Motor neuron (in vitro differentiated cells): ENCODE measurements at places on chromosomes 7 and 10. TPM values are rescaled to one million over a fixed set of nuclear protein-coding genes. Genes with fewer than 3 reads are reported as not detected.

- peak; percentile 77 for ATAC-seq
Measured at GRCh38 chr7:7761974-7762779, 43.8 kb upstream of the RPA3 start.

GRCh38 chr7:12389089-12389700 is 14.5 kb downstream of the VWDE start:
- no peak for ATAC-seq

GRCh38 chr10:11533328-11533781 is 78.1 kb downstream of the USP6NL start:
- ATAC-seq = peak; percentile 44

The NOC3L gene
- total RNA-seq = 35.9 and 36.3 TPM in 2 replicates

DNA sequence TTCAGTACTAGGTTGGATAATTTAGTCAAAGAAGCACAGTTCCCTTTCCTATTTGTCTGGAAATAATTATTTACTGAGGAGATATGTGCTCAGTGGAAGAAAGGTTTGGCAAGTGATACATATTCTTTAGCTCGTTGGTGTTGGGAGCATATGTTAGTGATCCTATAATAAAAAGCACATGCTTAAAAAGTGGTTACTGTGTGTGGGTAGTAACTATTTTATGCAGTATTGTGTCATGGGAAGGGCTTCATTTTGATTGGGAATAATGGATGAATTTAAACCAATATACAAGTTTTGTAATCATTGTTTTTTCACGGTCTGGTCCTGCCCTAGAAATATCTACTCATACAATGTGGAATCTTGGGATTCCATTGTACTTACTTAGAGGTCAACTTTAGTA is 188.7 kb upstream of the PPP1R3A start:
- no peak for ATAC-seq

DNA sequence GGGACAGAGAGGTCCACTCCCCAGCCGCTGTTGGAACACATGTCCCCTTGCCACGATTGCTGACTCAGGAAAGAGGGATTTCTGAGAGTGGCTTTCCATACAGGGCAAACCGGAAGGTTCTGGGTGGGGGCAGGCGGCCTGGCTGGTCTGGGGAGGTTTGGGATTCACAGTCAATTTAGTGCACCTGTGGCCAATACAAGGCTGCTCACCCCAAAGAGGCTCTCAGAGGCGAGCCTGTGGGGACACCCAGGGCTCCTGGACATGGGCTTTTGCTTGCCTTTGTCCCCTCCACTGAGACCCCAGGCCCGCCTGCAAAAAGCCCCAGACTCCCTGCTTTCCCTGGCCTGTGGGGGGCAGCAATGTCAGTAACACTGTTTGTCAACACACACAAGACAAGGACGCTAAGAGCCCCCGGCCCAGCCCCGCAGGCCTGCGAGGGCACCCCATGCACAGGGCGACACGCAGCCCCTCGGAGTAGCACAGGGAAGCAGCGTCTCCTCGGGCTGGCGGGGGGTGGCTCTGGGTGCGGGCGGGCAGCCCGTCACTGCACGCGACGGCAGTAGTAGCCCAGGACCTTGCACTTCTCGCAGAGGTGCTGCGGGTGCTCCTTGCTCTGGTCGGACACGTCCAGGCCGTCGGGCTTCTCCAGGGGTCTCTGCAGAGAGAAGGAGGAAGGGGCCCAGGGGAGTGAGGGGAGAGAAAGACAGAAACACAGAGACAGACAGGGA is 38.7 kb downstream of the PPIF start:
- no peak for ATAC-seq

- ATAC-seq = no peak
Measured at GRCh38 chr10:14456870-14457266, 126.1 kb upstream of the FRMD4A start.

The C7orf57 gene
- total RNA-seq = not detected in 2 replicates

- no peak for ATAC-seq
Measured at GRCh38 chr10:17984056-17984455, 32.3 kb downstream of the SLC39A12 start.

GRCh38 chr7:44880317-44881018 is 4.9 kb downstream of the PURB start:
- ATAC-seq = no peak

DNA sequence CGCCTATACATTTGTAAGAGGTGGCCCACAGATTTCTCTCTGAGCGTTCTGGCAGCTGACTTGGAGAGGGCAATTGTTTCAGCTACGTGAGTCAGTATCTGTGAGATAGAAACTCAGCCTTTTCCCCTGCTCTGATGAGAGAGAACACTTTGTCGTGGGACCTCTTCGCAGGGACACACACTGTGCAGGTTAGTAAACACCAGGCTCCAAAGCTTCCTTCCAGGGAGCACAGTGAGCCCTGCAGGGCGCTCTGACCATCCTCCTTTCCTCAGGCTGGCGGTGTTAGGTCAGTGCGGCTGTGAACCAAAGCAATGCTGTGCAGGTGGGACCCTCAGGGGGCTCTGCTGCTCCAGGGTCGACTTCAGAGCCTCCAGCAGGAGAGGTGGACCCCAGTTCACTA is 152.2 kb upstream of the TCF7L2 start:
- no peak for ATAC-seq

The NXPH1 gene
- 3.0 and 4.1 TPM in 2 replicates for total RNA-seq

DNA sequence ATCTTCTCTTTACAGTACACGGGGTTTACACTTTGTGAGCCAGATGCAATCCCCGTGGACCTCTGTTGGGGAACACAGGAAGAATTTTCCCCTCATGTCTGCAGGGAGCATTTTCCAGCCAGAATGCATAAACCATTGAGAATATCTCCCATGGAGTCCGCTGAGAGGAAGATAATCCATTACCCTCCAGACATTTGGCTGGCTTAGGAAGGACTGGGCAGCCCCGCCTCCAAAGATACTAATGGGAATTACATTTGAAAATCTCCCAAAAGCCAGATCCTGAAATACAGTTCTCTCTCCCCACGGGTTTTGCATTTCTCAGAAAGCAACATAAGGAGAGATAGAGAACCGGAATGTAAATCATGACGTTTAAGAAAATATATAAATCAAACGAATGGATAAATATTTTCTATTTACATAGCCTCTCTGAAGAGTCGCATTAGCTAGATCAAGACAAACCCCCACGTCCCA is 53.5 kb downstream of the TRIL start:
- ATAC-seq = no peak

DNA sequence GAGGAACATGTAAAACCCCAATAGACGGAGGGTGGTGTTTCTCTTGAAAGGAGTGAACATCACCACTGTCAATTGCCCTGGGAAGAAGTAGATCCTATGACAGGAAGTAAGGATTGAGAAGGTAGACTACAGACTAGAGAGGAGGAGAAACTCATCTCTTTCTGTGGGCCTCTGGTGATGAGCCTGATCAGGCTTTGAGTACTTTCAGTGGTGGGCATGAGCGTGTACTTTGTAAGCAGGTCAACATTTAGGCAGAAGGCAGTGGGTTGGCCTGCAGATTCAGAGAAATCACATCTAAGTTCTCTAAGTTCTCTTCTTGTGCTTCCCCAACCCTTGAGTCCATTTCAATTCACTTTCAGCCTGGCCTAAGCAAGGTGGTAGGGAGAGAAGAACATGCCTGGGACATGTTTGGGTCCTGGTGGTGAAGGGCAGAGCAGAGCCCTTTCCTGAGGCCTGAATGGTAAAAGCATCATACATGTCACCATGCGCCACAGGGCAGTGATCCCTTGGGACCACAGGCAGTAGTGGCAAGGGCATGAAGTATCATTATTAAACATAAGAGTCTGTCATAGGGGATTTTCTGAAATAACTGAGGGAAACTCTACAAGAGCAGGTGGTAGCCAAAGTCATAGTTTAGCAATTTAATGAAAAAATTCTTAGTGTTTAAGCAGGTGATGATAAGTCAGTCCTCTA is 56.4 kb upstream of the ANKRD1 start:
- ATAC-seq = no peak

- ATAC-seq = no peak
Measured at GRCh38 chr7:24786941-24787340, 29.7 kb upstream of the GSDME start.

The KLF14 gene
- 0.14 and 0.30 TPM in 2 replicates for total RNA-seq

GRCh38 chr10:121152935-121153334 is 301.8 kb downstream of the WDR11 start:
- no peak for ATAC-seq

DNA sequence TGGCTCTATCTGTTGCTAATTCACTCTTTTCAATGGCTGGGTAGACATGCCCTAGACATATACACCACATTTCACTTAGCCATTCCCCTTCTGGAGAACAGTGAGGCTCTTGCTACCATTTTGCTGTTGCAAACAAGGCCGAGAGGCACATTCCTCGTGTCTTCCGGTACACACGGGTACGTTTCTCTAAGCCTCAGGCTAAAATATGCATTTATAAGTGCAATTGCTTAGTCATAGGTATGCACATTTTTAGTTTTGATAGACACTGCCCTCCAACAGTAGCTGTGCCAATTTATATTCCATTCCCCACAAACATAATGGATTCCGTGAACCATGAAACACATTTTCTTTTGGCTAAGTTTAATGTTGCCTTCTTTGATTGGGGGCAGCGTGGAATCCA is 13.2 kb downstream of the CHAT start:
- no peak for ATAC-seq

DNA sequence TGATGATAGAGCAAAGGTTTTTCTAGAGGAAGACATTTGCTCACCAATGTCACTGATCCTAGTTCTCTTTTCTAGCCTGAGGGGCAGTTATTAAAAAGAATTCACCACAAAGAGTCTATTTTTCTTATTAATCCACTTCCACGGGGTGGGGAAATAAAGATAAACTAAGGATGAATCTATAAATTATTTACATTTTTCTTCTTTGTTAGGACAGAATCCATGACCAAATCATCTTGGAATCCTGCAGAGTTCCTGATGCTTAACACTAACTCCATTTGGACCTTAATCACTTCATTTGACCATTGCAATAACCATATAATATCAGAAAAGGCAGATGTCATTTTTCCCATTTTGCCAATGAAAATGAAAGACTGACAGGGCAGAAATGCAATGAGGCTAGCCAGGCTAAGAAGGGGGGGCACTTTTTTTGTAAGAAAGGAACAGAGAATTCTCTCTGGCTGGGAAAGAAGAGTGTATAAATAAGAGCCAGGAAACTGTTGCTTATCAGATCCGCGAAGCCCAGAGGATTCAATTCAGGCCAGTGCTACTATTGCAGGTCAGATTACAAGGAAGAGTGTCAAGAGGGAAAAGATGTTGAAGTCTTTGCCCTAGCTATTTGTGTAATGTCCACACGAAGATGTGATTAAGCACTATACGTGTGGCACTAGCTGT is 433.2 kb downstream of the TNS3 start:
- ATAC-seq = no peak

DNA sequence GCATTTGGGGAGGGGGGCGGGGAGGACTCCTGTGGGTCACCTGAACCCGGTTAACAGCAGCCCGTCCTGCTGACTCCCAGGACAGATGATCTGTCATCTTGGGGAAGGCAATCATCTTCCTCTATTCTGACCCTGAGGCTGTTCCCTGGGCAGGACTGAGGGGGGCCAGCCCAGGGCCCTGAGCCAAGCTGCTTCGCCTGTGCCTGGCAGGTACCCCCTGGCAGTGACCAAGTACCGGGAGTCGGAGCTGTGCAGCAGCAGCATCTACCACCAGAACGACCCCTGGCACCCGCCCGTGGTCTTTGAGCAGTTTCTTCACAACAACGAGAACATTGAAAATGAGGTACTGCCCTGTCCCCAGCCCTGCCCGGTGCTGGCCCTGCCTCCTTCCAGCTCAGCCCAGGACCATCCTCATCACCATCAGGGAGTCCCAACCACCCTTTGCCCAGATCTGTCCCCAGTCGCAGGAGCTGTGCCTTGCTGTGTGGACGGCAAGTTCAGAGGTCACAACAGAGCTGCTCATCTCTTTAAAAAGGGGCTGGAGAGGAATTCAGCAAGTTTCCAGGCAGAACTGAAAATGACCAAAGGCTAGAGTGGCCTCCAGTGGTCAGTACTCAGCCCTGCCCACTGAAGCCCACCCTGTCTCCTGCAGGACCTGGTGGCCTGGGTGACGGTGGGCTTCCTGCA is 8.1 kb downstream of the AOC1 start:
- ATAC-seq = no peak

DNA sequence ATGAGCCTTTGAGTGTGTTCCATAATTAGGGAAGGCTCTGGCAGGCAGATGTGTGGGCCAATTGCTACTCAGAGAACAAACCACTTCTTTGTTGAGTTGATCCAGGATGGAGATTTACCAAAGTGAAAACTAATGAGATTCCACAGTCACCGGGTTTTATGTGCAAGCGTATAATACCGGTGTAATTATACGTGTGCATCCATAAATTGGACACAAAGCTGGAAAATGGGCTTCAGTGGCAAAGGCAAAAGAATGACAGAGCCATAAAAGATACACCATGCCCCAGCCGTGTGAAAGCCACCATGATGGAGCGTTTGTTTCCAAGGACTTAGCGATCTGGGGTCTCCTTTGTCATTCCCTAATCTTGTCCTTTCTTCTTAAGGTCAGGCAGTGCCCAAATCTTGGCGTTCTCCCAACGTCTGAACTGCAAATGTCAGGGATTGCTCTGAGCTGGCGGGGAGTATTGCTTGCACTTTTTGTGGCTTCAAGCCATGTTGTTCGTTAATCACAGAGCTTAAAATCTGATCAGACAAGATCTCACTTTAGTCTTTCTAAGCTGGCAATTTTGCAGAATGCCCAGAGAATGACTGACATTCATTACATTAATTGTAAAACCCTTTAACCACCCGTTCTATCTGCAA is 70.1 kb downstream of the NPTX2 start:
- no peak for ATAC-seq

GRCh38 chr7:45720989-45721388 is 146.8 kb downstream of the ADCY1 start:
- ATAC-seq = no peak

DNA sequence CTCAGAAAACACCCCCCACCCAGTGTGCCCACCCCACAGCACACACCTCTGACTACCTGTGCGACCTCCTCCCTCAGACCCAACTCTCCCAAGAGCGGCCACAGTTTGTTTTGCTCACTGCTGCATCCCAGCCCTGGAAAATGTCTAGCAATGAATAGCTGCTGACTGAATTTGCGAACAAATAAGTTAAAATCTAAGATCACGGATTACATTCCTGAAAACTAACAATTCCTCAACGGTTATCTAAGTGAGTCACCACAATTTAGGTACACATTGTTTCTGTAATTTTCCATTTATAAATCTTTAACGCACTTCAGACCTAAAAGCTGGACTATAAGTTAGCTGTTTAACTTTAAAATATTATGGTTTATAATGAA is 235.2 kb downstream of the ZMYND11 start:
- no peak for ATAC-seq

- ATAC-seq = no peak
Measured at GRCh38 chr10:25944771-25945170, 10.7 kb downstream of the MYO3A start.

The TMEM236 gene
- 0.05 and 0.13 TPM in 2 replicates for total RNA-seq

The CYP3A4 gene
- total RNA-seq = 0.22 TPM in 1 of 2 replicates, not detected in the other

DNA sequence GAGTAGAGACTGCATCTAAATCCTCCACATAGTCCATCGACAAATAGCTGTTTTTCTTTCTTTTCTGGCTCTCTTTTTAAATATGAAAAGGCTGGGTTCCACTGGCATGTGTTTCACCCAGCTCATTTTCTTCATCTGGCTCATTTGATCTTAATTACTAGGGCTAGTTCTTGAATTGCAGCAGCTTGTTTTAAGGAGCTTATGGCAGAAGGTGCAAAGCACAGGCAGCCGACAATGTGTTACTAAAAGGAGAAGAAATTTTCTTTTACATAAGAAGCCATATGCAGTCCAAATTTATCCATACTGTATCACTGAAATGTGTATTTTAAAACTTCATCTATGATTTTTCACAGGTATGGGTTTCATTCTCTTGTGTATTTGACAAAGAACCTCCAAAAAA is 205.6 kb upstream of the PTER start:
- ATAC-seq = no peak
